ENCODE measurements at places on chromosomes 5 and 9.
A peak's percentile ranks its signal among the peaks of the same experiment; 100 is the strongest.

- DNase-seq = no peak
These were observed 98.4 kb downstream of the MED27 start for GRCh38 chr9:131981116-131981776.

DNA sequence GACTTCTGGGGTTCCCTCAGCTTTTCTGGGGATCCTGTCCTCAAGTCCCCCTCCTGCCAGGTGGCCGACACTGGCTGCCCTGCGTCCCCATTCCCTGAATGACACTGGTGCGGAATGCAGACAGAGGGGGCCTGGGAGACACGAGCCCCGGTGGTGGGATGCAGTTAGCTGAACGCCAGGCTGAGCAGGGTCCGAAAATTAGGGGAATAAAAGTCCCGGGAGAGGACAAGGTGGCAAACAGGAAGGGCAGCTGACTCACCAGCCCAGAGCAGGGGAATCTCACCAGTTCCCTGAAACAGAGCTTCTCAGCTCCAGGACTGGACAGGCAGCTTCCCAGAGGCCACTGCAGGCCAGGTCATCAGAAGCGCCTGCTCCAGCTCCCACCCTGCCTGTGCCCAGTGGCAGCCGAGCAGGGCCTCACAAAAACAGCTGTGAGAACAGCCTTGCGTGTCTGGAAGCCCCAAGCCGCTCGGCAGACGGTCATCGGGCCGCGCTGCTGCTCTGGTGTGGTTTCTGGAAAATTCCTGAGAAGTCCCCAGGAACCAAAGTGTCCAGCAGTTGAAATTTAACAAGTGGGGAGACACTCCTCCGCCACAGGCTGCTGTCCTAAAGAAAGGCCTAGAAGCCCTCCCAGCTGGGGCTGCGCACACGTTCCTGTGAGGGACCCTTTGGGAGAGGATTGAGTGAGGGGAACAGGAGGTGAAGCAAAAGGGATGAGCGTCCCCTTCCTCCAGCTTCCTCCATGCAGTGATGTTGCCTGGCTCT is 47.6 kb upstream of the EXOC3 start:
- DNase-seq = no peak

DNA sequence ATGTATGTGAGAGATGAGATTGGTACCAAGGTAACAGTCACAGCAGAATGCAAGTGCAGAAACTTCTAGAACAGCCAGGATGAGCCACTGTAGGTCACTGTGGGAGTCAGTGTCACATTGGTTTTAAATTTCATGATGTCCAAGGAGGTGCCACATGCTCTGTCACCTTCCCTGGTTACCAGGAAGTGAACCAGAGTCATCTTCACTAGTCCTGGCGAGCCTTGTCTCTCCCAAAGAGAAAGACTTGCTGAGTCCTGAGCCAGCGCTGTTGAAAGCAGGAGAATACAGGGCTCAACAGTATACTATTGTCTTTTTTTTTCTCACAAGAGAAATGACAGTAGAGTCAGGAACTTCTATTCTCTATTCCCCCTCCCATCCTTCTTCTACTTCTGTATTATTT is 615.5 kb downstream of the RAB3C start:
- no peak for DNase-seq

DNA sequence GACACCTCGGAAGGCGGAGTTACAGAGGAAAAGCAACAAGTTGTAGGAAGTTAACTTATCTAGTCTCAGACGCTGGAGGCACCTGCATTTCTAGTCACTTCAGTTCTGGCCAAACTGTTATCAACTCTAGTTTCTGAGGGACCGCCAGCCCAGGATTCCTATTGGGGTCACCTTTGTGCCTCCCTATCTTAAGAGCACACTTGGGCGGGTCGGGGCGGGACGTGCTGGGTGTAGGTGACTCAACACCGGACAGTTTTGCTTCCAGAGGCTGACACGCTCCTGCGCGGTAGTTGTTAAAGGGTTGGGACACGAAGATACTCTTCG is 679 bp upstream of the KDM4C start:
- DNase-seq = peak; percentile 73

- no peak for DNase-seq
These were observed 55.4 kb upstream of the SGCD start for GRCh38 chr5:156271569-156271968.

DNA sequence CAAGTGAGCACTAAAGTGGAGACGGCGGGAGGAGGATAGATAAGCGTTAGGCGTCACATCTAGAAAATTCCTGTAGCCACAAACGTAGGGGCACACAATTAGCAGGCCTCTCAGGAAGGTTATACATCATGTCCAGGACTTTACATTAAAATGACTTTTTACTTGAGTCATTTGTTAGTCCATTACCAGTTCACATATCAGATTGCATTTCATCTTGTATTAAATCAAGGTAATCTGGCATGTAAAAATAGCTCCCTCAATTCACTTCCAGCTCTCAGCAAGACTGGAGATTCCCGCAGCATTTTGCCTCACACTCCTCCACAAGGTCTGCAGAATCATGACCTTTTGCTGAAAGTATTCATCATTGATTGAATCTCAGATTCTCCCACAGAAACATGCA is 118.8 kb downstream of the PRDM6 start:
- DNase-seq = no peak

DNA sequence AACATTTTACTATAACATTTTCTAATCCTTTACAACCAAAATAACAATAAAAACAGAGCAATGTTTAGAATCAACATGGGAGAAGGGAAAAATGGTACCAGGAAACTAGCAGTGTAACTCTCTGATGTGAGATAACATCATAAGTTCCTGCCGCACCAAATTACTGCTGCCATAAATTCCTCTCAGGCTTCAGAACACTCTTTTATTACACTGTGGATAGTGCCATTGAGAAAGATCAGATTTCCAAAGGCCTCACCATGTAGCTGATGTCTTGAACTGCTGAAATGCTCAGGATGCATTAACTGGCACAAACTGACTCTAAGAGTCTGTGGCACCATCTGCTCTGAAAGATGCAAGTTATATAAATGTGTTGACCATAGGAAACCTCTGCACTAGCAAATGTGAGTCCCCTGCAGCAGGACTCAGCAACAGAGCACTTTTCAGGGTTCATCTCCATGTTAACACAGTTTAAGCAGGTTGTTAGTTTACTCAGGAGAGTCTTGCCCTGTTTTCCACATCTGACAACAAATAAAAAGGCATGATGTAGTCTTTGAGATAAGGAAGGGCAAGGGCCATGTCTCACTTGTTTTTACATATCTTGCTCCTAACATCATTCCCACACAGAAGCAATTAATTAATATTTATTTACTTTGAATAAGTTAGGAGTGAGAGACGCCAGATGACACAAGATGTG is 218.1 kb downstream of the CETN3 start:
- no peak for DNase-seq

GRCh38 chr5:128334010-128334716 is 203.9 kb downstream of the FBN2 start:
- no peak for DNase-seq

DNA sequence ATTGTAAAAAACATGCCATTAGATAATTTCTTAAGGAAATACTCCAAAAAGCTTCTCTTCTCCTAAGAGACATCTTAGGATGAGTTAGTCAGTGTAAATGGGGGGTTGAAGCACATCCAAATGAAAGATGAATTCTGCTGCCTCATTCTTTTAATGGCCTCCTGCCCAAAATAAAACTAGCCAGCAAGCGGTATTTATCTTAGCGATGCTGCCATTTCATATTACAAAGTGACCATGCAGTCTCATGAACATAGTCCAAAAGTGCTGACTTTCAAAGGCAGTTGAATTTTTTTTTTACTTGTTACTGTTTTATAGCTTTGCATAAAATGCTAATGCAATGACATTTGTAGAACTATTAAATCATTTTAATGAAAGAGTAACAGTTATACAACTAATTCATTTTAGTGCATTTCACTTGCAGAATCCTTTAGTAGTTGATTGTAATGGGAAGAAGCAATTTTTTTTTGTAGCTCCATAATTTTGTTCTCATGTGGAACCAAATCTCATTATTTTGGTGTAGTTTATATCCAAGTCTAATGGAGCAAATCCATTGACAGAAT is 151.5 kb downstream of the CAVIN4 start:
- DNase-seq = no peak

- DNase-seq = no peak
These were observed 34.5 kb upstream of the ORM1 start for GRCh38 chr9:114288193-114289091.

DNA sequence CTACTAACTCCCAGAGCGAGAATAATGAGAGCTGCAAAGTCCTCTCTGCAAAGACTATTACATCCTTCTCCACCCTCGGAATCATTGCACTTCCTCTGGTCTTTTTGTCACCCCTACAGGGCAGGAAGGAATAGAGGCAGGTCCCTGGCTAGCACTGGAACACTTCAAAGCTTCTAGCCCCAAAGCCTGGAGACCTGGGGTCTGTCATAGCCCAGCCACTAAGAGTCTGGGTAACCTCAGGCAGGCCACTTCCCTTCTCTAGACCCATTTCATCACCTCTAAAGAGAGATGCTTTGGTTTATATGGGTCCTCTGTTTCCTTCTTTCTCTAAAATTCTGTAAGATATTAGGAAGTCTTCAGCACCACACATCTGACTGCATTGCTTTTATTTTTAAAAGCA is 6.7 kb downstream of the ADRB2 start:
- DNase-seq = no peak

DNA sequence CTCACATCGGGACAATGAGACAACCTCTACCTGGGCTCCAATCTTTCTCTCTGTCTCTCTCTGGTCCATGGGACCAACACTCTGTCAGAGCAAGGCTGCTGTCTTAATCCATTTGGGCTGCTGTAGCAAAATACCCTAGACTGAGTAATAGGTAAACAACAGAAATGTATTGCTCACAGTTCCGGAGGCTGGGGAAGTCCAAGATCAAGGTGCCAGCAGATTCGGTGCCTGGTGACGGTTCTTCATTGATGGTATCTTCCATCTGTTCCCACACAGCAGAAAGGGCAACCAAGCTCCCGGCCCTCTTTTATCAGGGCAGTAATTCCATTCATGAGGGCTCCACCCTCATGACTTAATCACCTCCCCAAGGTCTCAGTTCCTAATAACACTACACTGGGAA is 61.3 kb upstream of the SPOCK1 start:
- no peak for DNase-seq

GRCh38 chr5:92653730-92654461 is 927.1 kb downstream of the NR2F1-AS1 start:
- DNase-seq = no peak

- no peak for DNase-seq
These were observed 3.7 kb downstream of the GSN start for GRCh38 chr9:121271368-121272341.

DNA sequence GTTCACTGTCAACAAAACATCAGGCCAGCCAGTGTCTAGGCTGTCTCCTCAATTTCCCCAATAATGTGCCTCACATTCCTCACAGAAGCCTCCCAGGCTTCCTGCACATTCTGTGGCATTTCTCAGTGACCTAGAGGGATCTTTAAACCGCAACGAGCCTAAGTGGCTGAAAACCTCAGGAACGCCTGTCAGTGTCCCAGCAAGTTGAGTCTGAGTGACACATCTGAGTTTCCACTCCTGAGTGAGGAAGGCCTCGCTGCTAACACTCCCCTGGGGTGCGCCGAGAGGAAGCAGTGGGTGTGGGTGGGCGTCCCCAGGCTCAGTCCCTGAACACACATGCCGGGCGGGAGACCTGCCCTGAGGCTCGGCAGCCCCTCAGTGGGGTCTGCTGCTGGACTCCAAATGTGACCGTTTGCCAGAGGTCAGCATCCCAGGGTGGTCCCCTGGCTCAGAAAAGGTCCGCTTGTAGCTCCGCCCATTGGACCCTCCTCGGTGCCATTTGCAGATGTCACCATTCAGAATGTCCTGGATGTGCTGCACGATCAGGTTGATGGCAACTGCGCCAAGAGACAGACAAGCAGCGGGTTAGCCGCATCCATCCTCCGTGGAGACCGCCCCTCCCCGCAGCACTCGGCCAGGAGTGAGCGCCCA is 6.3 kb downstream of the UCK1 start:
- no peak for DNase-seq

DNA sequence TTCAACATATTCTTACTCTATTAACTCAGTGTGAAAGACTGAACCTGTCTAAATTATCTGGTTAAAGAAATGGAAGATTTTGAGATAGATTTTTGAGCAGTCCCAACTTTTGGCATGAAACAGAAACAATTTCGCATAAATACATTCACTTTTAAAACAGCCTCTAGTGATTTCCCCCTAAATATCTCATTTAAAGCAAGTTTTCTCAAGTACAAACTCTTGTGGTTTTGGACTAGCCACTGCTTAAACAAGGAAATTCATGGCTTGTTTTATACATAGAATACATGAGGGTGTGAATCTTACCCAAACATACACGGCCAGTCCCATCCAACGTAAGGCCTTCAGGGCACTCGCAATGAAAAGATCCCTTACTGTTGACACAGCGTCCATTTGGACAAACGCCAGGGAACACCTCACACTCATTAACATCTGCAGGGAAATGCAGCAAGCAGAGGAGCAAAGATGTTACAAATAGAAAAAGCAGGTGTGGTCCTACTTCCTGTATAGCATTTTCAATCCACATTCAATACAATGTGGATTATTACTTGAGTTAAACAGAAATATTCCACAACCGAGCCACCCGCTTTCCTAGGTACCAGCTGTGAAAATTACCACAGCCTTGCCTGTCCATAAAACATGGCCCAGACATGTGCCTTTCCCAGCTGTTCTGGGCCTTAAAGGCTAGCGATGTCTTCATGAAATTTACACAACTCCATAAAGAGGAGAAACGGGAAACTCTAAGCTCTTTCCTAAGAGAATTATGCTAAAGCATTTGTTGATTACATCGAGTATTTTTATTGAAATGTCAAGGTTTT is 188.8 kb downstream of the FBN2 start:
- DNase-seq = no peak

- DNase-seq = no peak
These were observed 4.1 kb upstream of the CEP120 start for GRCh38 chr5:123427281-123427680.

- DNase-seq = no peak
These were observed 179.1 kb upstream of the SMIM23 start for GRCh38 chr5:171606414-171607024.

GRCh38 chr5:134004626-134005416 is at the start of gene VDAC1:
VDAC1 (minus strand) TSS chr5:134004975; CDS start chr5:133993012, 11,963 bp downstream.
- DNase-seq = peak; percentile 80

- DNase-seq = no peak
These were observed 203.2 kb downstream of the RAB3C start for GRCh38 chr5:58786035-58786434.

- no peak for DNase-seq
These were observed 55.6 kb downstream of the PIK3R1 start for GRCh38 chr5:68271124-68271523.

DNA sequence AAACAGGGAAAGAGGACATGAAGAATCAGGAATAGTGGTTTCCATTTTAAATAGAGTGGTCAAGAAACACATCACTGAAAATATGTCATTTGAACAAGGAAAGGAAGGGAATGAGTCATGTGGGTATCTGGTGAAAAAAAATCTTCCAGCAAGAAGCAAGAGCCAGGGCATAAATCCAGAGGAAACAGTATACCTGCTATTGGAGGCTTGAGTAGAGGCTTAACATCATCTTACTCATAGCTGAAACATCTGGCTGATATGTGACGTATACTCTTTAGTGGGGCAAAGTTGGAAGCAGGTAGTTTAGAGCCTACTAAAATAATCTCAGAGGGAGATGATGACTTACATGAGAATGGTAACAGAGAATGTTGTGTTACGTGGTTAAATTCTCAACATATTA is 517.2 kb downstream of the CAAP1 start:
- DNase-seq = no peak

- DNase-seq = peak; percentile 13
These were observed at the start of gene ARHGEF37 for GRCh38 chr5:149581192-149581861. ARHGEF37 (plus strand) TSS chr5:149581498; CDS start chr5:149597770, 16,272 bp downstream.

Data from CD4-positive, alpha-beta T cell treated with Interleukin-2 at 100 ng/mL for 4 hours (primary cell).